ENCODE measurements at places on chromosomes 2 and 18. TPM values are rescaled to one million over a fixed set of nuclear protein-coding genes. Genes with fewer than 3 reads are reported as not detected.

HRH4 gene
- total RNA-seq = 7.5 TPM

GPR155 gene
- total RNA-seq = 3.6 TPM

RASGRP3 gene
- 27.2 TPM for total RNA-seq

MAP3K19 gene
- not detected for total RNA-seq

ALKAL2 gene
- total RNA-seq = 8.9 TPM

ASB18 gene
- total RNA-seq = not detected

CD207 gene
- 0.73 TPM for total RNA-seq

FBXO48 gene
- total RNA-seq = 1.5 TPM

- no peak overlapping the region for H3K4me3 ChIP-seq
- no peak for DNase-seq
- no peaks in the 10 kb centered on the region for H3K4me1 ChIP-seq
Measured at GRCh38 chr2:139214801-139215200, 434.6 kb upstream of the NXPH2 start.

DNA sequence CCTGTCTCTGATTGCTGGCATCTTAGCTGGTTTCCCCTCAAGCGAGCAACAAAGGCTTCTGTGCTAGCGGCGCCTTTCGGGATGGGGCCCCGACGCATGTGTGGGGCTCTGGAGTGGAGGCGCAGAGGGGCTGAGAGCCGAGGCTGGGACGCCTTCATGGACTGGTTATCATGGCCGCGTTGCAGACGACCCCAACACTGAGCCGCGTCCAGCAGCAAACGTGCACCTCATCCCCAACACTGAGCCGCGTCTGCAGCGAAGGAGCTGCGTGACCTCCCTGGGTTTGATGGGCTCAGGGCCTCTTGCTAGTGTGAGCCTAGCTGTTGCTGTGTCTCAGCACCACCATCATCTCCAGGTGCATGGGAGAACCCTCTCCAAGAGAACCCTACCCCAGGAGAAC is 123.7 kb upstream of the CTDP1 start:
- H3K4me3 ChIP-seq = no peak overlapping the region
- no peak overlapping the region for H3K27ac ChIP-seq
- no peak for DNase-seq

- H3K27me3 ChIP-seq = no peaks in the 10 kb centered on the region
- H3K36me3 ChIP-seq = no peaks in the 10 kb centered on the region
Measured at GRCh38 chr2:187453078-187453641, 5.1 kb upstream of the CALCRL start.

- no peak for DNase-seq
- H3K27me3 ChIP-seq = peaks cover 11% of the 10 kb centered on the region
- no peaks in the 10 kb centered on the region for H3K36me3 ChIP-seq
- H3K4me3 ChIP-seq = no peak within 1 kb of the TSS
- no peak within 1 kb of the TSS for H3K27ac ChIP-seq
Measured at GRCh38 chr2:11669454-11670291, at the start of gene NTSR2. NTSR2 (minus strand) TSS chr2:11670195; CDS start chr2:11670129, 66 bp downstream.

DNA sequence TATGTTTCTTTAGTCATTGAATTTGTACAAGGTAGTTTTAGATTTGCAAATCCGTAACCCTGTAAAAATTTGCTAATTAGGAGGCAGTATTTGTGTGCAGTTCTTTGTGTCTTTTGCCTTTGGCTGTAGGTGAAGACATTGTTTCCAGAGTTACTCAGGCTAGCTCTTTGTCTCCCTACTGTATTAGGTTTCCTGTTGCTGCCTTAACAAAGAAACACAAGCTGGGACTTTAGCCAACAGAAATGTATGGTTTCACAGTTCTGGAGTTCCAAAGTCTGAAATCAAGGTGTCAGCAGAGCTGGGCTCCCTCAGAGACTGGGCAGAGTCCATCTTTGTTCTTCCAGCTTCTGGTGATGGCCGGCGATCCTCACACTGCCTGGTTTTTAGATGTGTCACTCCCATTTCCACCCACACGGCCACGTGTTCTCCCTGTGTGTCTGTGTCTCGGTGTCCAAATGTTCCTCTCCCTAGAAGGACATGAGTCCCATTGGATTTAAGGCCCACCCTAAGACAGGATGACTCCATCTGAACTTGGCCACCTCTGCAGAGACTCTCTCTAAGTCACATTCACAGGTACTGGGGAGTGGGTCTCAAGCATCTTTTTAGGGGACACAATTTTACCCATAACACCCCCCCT is 309.7 kb downstream of the GALR1 start:
- H3K36me3 ChIP-seq = no peaks in the 10 kb centered on the region
- H3K4me3 ChIP-seq = no peak overlapping the region
- no peaks in the 10 kb centered on the region for H3K4me1 ChIP-seq
- no peak for DNase-seq
- no peak overlapping the region for H3K27ac ChIP-seq

DNA sequence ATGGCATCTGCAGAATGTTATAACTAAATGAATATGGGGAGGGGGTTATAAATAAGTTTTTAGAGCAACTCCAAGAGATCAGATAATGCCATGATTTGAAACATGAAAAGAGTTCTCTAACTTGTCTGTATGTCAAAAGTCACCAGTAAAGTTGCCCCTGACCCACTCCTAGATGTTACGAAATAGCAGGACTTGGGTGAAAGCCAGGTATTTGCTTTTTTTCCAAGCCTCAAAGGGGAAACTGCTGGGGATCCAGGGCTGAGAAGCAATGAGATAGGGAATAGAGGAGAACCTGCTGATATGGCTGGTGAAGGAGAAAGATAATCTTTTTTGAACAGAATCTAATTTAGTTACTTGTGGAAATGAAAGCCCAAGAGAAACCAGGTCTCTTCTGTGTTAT is 191.5 kb upstream of the CDH20 start:
- H3K36me3 ChIP-seq = no peaks in the 10 kb centered on the region
- no peak overlapping the region for H3K4me3 ChIP-seq
- no peaks in the 10 kb centered on the region for H3K27me3 ChIP-seq
- DNase-seq = no peak
- no peaks in the 10 kb centered on the region for H3K4me1 ChIP-seq
- no peak overlapping the region for H3K27ac ChIP-seq

DNA sequence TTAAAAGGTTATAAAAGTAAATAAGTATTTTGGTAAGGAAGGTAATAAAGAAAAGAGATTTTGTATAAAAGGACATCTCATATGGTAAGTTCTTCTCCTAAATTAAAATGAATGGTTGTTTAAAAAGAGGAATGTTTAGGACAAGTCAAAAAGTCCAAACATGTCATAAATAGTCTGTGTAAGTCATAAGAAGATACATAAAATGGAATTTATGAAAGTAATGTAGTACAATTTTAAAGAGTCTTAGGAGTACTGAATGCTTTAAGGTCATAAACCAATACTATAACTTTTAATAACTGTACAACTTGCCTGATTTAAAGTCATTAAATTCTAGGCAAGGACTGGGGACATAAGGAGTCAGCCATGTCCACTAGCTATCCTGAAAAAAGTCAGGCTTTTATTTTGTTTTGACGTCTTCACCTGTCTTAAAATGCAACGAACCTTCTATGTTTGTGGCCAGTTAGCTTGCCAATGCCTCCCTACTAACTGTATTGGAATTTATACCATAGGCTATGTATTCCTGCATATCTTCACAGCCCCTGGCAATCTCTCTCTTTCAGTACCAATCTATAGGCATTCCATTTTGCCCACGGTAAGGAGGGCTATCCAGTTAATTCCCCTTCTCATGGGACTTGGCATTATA is 312.3 kb upstream of the LRRTM4 start:
- no peak overlapping the region for H3K4me3 ChIP-seq
- no peak overlapping the region for H3K27ac ChIP-seq
- no peaks in the 10 kb centered on the region for H3K36me3 ChIP-seq
- no peaks in the 10 kb centered on the region for H3K4me1 ChIP-seq
- no peak for DNase-seq

GRCh38 chr18:32086881-32087280 is 4.8 kb upstream of the RNF138 start:
- no peak overlapping the region for H3K27ac ChIP-seq
- H3K27me3 ChIP-seq = no peaks in the 10 kb centered on the region
- H3K36me3 ChIP-seq = no peaks in the 10 kb centered on the region
- no peak overlapping the region for H3K4me3 ChIP-seq
- no peak for DNase-seq
- H3K4me1 ChIP-seq = peaks cover 49% of the 10 kb centered on the region

- H3K36me3 ChIP-seq = no peaks in the 10 kb centered on the region
- H3K27ac ChIP-seq = no peak overlapping the region
- no peak for DNase-seq
- H3K4me1 ChIP-seq = peaks cover 10% of the 10 kb centered on the region
- no peak overlapping the region for H3K4me3 ChIP-seq
Measured at GRCh38 chr2:143110758-143111428, 18.3 kb upstream of the ARHGAP15 start.

GRCh38 chr2:48132271-48132625 is 225.9 kb upstream of the FBXO11 start:
- H3K4me1 ChIP-seq = no peaks in the 10 kb centered on the region
- no peaks in the 10 kb centered on the region for H3K36me3 ChIP-seq
- H3K4me3 ChIP-seq = no peak overlapping the region
- H3K27ac ChIP-seq = no peak overlapping the region
- no peak for DNase-seq

- no peak overlapping the region for H3K4me3 ChIP-seq
- no peaks in the 10 kb centered on the region for H3K4me1 ChIP-seq
- no peaks in the 10 kb centered on the region for H3K27me3 ChIP-seq
Measured at GRCh38 chr2:121146630-121147029, 138.4 kb downstream of the TFCP2L1 start.

DNA sequence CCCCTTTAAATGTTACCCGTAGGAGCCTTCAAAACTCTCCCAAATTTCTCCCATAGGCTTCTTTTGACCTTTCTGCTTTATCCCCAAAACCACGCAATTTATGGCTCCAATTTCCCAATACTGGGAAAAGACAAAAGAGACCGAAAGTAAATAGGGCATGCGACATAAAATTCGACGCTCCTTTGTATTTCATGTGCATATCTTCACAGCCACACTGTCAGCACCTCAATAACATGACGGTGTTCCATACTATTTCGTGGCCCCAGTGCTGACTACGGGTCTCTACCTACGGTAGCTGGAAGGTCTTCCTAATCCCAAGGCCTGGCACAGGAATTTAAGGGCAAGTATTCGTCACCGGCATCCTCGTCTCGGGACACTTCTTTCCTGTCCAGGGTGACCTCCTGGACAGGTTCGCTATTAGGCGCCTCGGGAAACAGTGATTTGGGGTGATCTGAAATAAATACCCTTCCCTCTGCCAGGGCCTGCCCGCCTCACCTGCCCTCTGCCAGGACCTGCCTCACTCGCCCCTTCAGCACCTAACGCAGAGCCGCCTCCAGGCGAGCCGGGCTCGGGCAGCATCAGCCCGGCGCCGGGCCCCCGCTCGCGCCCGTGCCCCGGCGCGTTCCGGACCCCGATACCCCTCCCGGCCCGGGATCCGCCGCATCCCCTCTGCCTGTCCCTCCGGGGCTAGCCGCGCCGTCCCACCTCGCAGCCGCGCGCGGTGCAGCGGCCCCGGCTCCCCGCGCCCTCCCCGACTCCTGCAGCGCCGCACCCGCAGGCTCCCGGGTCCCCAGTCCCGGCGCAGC is 680 bp downstream of the DTNB start:
- H3K27ac ChIP-seq = peak overlapping the region; percentile 81
- no peaks in the 10 kb centered on the region for H3K27me3 ChIP-seq
- DNase-seq = peak; percentile 62
- peak overlapping the region; percentile 72 for H3K4me3 ChIP-seq
- no peaks in the 10 kb centered on the region for H3K36me3 ChIP-seq

- peaks cover 25% of the 10 kb centered on the region for H3K36me3 ChIP-seq
- no peak overlapping the region for H3K27ac ChIP-seq
- DNase-seq = no peak
- H3K27me3 ChIP-seq = no peaks in the 10 kb centered on the region
Measured at GRCh38 chr2:58140508-58141072, 94.0 kb downstream of the VRK2 start.

GRCh38 chr2:232473467-232473890 is 14.2 kb downstream of the ECEL1 start:
- DNase-seq = no peak
- H3K27me3 ChIP-seq = no peaks in the 10 kb centered on the region
- no peaks in the 10 kb centered on the region for H3K36me3 ChIP-seq
- no peak overlapping the region for H3K27ac ChIP-seq

- no peaks in the 10 kb centered on the region for H3K4me1 ChIP-seq
- no peak for DNase-seq
- no peaks in the 10 kb centered on the region for H3K27me3 ChIP-seq
- no peak overlapping the region for H3K4me3 ChIP-seq
- H3K27ac ChIP-seq = no peak overlapping the region
- no peaks in the 10 kb centered on the region for H3K36me3 ChIP-seq
Measured at GRCh38 chr2:205435970-205436369, 246.3 kb upstream of the NRP2 start.

- no peak overlapping the region for H3K4me3 ChIP-seq
- no peak overlapping the region for H3K27ac ChIP-seq
- no peak for DNase-seq
- H3K27me3 ChIP-seq = no peaks in the 10 kb centered on the region
- H3K36me3 ChIP-seq = no peaks in the 10 kb centered on the region
Measured at GRCh38 chr2:116696223-116696622, 1118.3 kb upstream of the DDX18 start.

DNA sequence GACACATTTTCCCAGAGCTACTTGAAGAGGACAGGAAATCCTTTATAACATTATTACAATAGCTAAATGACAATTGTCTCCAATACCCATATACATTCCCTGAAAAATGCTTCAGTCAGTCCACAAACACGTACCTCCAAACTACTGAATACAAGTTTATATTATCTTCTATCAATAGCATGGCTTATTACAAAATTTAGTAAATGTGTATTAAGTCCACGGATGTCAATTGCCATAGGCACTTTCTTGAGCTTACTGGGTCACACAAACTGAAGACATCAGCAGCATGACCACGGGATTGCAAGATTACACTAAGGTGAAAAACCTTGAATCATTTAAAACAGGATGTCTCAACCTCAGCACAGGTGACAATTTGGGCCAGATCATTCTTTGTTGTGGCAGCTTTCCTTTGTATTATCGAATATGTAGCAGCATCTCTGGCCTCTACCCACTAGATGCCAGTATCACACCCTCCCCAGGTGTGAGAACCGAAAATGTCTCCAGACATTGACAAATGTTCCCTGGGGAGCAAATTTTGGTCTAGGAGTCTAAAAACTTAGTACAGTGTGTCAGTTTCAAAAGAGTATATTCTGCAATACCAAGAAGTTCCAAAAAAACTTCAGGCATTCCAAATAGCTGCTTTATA is 1.4 kb downstream of the MBD2 start:
- H3K36me3 ChIP-seq = no peaks in the 10 kb centered on the region
- peaks cover 57% of the 10 kb centered on the region for H3K4me1 ChIP-seq
- no peaks in the 10 kb centered on the region for H3K27me3 ChIP-seq
- H3K4me3 ChIP-seq = peak overlapping the region; percentile 76
- peak overlapping the region; percentile 83 for H3K27ac ChIP-seq
- peak; percentile 21 for DNase-seq

DNA sequence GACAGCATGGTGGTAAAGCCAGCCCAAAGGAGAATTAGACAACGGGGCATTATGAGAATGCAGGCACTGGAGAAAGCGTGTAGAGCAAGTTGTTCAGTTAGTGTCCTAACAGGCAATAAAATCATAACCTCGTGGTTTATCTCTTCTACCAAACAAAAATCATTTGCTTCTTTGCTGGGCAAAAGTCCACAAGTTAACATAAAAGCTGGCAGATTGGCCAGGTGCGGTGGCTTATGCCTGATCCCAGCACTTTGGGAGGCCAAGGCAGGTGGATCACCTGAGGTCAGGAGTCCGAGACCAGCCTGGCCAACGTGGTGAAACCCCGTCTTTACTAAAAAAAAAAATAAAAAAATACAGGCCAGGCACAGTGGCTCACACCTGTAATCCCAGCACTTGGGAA is 364.1 kb downstream of the SETBP1 start:
- H3K4me3 ChIP-seq = no peak overlapping the region
- DNase-seq = no peak
- H3K36me3 ChIP-seq = no peaks in the 10 kb centered on the region
- H3K27ac ChIP-seq = no peak overlapping the region

- DNase-seq = no peak
- H3K36me3 ChIP-seq = peaks cover 5% of the 10 kb centered on the region
- H3K27ac ChIP-seq = no peak overlapping the region
- H3K4me3 ChIP-seq = no peak overlapping the region
- H3K4me1 ChIP-seq = peaks cover 6% of the 10 kb centered on the region
Measured at GRCh38 chr2:119240311-119241204, 16.9 kb downstream of the STEAP3 start.
